Endothelial cell of umbilical vein (primary cell): ENCODE measurements at places on chromosomes 13 and 19.

DNA sequence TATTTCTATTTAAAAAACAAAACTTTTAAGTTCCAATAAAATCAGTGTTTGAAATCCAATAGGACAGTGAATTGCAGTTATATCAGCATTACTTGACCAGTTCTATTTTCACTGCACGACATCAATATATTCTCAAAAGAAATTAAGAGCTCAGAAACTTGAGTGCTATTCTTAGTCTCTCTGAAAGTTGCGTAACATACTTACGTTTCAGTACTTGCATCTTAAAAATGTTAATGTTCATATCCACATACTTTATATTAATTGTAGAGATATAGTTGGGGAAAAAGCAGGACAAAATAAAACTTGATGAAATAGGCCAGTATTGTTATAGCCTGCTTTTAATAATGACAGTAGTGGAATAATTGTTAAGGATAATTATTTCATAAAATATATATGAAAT lies 720.5 kb upstream of the PCDH9 start:
- H3K27me3 ChIP-seq, result no peaks in the 10 kb centered on the region
- no peak overlapping the region for H3K4me3 ChIP-seq

DNA sequence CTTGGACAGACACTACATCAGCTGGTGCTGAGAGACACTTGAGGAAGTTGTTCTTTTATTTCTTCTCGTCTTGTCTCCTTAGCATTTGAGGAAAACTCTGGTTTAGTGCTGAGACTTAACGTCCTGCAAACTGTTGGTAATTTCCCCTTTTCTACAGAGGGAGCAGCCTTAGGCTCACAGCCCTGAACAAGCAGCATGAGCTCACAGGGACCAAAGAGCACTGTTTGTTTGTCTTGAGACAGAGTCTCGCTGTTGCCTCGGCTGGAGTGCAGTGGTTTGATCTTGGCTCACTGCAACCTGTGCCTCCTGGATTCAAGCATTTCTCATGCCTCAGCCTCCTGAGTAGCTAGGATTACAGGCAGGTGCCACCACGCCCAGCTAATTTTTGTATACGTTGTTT lies 5.5 kb downstream of the ZNF805 start:
- no peak overlapping the region for H3K4me3 ChIP-seq
- peaks cover 6% of the 10 kb centered on the region for H3K4me1 ChIP-seq
- peaks cover 7% of the 10 kb centered on the region for H3K36me3 ChIP-seq
- H3K27me3 ChIP-seq, result no peaks in the 10 kb centered on the region

- H3K27me3 ChIP-seq, result no peaks in the 10 kb centered on the region
- no peaks in the 10 kb centered on the region for H3K36me3 ChIP-seq
- no peak overlapping the region for H3K27ac ChIP-seq
- H3K4me3 ChIP-seq, result no peak overlapping the region
Observed at GRCh38 chr13:112693831-112694497, 4.1 kb downstream of the ATP11A start.

- H3K27ac ChIP-seq, result no peak overlapping the region
- H3K27me3 ChIP-seq, result no peaks in the 10 kb centered on the region
- H3K4me3 ChIP-seq, result no peak overlapping the region
- no peaks in the 10 kb centered on the region for H3K36me3 ChIP-seq
- DNase-seq, result no peak
Observed at GRCh38 chr19:2087621-2088100, 8.5 kb downstream of the MOB3A start.

DNA sequence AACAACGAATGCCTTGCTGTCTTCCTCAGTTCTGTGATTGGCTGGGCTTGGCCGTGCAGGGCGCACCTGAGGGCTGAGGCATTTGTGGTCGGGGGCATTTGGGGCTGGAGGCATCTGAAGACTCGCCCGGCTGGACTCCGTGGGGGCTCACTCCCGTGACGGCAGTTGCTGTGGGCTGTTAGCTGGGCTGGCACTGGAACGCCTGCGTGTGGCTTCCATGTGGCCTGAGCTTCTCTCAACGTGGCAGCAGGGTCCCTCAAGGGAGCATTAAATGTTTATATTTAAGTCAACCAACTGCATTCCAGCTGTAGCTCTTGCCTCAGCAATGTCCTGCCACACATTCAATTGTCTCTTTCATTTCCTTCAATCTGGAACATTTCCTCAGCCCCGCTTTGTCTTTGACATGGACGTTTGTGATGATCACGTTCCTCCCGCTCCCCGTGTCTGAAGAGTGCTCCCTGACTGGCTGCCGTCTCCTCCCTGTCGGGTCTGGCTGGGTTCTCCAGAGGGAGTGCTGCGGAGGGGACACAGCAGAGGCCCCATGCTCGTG lies 21.0 kb downstream of the CCDC8 start:
- DNase-seq, result no peak
- H3K4me3 ChIP-seq, result no peak overlapping the region
- H3K27me3 ChIP-seq, result no peaks in the 10 kb centered on the region
- H3K36me3 ChIP-seq, result peaks cover 13% of the 10 kb centered on the region
- H3K27ac ChIP-seq, result no peak overlapping the region

DNA sequence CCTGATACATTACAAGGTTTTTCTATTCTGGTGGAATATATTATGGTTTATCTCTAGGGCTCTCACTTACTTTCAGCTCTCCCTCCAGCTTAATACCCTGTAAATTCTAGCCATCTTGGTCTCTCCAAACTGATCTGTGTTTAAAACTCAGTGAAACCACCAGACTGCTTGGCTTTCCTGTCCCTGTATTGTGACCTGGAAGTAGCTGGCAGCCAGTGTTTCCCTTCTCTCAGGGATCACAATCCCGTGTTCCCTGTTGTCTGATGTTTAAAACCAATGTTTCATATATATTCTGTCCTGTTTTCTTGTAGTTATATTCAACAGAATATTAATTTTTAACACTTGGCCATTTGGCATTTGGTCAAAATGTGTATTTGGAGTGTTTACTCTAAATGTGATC lies 8.0 kb downstream of the AKAP11 start:
- no peak overlapping the region for H3K27ac ChIP-seq
- no peaks in the 10 kb centered on the region for H3K27me3 ChIP-seq
- no peaks in the 10 kb centered on the region for H3K36me3 ChIP-seq
- no peak overlapping the region for H3K4me3 ChIP-seq

DNA sequence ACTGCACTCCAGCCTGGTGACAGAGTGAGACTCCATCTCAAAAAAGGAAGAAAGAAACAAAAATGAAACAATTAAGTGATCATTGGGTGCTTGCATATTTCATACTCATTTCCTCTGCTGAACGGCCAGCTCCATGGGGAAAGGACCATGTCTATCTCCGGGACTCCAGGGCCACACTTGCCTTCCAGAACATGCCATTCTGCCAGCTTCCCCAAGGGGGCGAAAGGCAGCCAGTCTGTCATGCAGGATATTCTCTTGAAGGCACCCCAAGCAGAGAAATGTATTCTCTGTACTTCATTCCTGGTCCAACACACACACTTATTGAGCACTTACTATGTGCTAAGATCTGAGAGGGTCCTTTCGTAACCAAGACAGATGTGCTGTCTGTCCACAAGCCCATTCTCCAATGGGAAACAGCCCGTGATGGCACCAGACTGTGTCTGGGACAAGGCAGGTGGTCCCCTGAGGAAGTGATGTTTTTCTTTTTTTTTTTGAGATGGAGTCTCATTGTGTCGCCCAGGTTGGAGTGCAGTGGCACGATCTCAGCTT lies 10.2 kb upstream of the CARM1 start:
- H3K4me3 ChIP-seq, result no peak overlapping the region
- H3K36me3 ChIP-seq, result no peaks in the 10 kb centered on the region
- H3K27me3 ChIP-seq, result no peaks in the 10 kb centered on the region
- H3K27ac ChIP-seq, result no peak overlapping the region
- peaks cover 2% of the 10 kb centered on the region for H3K4me1 ChIP-seq
- peak; percentile 43 for DNase-seq

GRCh38 chr13:51663973-51664957 lies 80.0 kb downstream of the WDFY2 start:
- H3K4me3 ChIP-seq, result no peak overlapping the region
- H3K4me1 ChIP-seq, result no peaks in the 10 kb centered on the region
- H3K27ac ChIP-seq, result no peak overlapping the region
- DNase-seq, result no peak
- H3K36me3 ChIP-seq, result no peaks in the 10 kb centered on the region

DNA sequence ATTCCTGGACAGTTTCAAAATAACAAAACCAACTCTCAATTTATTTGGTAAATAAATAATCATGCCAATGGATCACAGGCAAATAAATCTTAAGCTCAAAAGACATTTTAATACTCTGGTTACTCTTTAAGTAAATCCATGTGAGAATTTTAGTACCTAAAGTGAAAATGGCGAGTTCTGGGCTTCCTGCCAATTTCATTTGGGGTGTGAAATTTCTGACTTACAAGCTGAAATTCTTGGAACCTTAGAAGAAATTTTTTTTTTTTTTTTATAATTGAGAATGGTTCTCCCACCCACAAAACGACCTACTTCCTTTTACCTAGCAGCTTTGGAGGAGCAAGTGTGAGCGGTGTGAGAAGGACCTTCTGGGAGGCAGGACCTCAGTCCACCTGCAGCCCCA lies 354.5 kb upstream of the NBEA start:
- no peaks in the 10 kb centered on the region for H3K27me3 ChIP-seq
- no peak for DNase-seq
- no peaks in the 10 kb centered on the region for H3K36me3 ChIP-seq
- H3K4me1 ChIP-seq, result no peaks in the 10 kb centered on the region

GRCh38 chr19:43883864-43884263 lies 51.2 kb downstream of the ZNF45 start:
- H3K27me3 ChIP-seq, result no peaks in the 10 kb centered on the region
- no peak within 1 kb of the TSS for H3K27ac ChIP-seq
- H3K4me3 ChIP-seq, result no peak within 1 kb of the TSS
- no peaks in the 10 kb centered on the region for H3K36me3 ChIP-seq
- no peak for DNase-seq
